ENCODE measurements at places on chromosomes 3 and 15.

DNA sequence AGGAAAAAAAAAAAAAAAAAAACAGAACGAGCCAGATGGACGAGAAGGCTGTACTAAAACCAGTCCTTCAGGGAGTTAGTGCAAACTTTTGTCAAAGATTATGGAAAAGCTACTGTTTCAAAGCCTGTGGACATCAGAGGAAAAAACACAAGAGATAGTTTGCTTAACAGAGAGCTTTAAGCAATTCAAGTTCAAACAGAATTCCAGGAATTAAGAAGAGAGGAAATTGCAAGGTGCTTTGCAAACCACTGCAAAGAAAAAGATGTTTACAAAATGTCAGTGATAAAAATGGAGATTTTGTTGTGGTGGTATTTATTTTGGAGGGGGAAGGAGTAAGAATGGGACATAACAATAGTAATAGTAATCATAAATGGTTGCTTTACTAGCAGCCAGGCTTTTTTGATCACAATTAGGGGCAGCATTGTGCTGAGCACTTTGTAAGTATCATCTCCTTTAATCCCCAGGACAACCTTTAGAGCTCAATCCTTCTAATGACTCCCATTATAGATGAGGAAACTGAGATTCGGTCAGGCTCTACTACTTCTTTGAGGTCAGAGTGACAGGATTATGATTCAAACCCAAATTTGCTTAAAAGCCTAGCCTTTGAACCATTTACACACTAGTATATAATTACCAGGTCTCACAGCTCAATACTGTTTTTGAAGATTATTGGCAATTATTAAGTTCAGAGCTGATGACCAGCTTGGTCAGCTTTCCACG is 22.4 kb upstream of the ARHGEF3 start:
- DNase-seq = no peak

GRCh38 chr3:26428992-26429391 is 193.6 kb upstream of the LRRC3B start:
- no peak for DNase-seq

GRCh38 chr3:36650271-36650671 is 114.1 kb downstream of the DCLK3 start:
- no peak for DNase-seq

DNA sequence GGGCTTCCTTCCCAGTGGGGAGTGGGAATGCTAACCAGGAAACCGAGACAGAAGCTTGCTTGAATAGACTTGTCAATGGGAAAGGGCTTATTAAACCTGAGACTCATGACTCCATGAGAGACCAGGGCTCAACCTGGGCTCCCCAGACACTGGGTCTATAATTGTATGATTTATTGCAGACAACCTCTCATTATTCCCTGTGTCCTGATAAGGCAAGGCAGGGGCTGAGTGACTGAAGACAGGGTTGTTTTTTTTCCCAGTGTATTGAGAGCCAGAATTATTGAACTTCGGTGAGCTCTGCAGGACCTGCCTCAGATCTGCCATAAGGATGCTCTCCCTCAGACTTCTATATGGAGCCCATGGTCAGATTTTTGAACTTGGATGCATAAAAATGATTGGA is 79.5 kb upstream of the KLHL25 start:
- DNase-seq = no peak

DNA sequence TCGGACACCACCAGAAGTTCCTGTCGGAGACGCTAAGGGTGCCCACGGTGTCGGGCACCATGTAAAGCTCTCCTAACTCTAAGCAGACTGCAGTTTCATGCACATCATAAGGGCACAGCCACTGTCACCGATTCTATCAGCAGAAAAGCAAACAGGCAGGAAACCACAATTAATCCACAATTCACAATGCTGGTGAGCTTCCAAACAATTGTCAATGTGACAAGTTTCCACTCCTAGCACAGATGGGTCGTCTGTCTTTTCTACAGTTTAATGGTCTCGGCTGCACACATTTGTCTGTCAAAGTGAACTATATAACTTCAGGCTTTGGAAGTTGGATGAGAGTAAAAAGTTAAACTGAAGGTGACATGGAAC is 8.8 kb upstream of the OCA2 start:
- DNase-seq = no peak

- no peak for DNase-seq
Observed at GRCh38 chr15:90083954-90084607, 18.2 kb downstream of the IDH2 start.

- DNase-seq = no peak
Observed at GRCh38 chr3:46350262-46350565, 3.7 kb upstream of the CCR2 start.

- DNase-seq = no peak
Observed at GRCh38 chr3:55906896-55907295, 419.8 kb upstream of the WNT5A start.

- no peak for DNase-seq
Observed at GRCh38 chr15:48833526-48834239, 22.8 kb upstream of the CEP152 start.

DNA sequence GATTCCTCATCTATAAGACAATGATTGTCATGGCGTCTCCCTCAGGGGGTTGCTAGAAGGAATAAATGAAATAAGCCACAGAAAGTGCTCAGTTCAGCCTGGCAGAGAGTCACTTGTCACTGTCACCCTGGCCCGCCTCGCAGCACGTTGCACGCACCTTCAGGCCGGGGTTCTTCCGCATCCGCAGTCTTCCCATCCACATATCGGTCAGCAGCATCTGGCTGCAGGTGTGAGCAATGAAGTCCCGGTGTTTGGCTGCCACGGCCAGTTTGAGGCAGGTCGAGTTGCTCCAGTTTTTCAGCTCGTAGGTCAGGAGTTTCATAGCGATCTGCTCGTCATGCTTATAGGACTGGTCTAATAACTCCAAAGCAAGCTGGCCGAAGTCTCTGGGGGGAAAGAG is 48.5 kb upstream of the MTMR10 start:
- no peak for DNase-seq

- no peak for DNase-seq
Observed at GRCh38 chr3:146540978-146541377, 3.4 kb downstream of the PLSCR1 start.

DNA sequence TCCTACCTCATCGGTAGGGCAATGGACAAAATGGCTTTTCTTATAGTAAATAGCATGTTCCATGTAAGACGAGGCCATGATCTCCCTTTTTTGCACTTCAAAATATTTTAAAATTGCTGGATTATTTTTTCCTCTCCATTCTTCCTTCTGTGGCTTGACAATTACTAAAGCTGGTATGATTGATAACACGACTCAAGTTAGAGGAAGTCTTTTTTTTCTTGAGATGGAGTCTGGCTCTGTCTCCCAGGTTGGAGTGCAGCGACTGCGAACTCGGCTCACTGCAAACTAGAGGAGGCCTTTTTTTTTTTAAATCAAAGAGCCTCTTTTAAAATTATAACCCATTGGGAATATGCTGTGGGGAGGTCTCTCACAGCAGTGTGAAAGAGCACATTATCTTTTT is 124.5 kb upstream of the TBL1XR1 start:
- no peak for DNase-seq

Data from activated CD8-positive, alpha-beta memory T cell treated with anti-CD3 and anti-CD28 coated beads for 1 hour (primary cell).